ENCODE measurements at places on chromosomes 12 and 14.

- DNase-seq: no peak
Observed at GRCh38 chr12:110046451-110047187, 1.7 kb downstream of the C12orf76 start.

- no peak for DNase-seq
Observed at GRCh38 chr12:69999561-69999960, 174.5 kb downstream of the MYRFL start.

DNA sequence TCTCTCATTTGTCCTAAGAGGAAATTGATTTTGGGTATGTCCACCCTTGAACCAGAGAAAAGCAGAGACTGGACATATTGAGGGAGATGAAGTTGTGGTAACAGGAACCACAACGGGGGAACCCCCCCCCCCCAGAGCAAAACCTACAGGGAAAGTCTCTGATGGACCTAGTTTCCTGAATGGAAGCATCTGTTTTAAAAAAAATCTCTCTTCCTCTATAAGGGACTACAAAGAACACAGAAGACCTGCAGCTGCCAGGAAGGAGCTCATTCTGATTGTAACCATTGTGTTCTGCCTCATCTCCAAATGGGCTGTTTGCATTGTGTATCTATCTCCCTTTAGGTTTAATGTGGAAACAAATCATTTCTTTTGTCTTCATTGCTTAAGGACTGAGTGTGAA is 13.4 kb downstream of the C1S start:
- no peak for DNase-seq

- DNase-seq: peak; percentile 19
Observed at GRCh38 chr14:23910101-23910875, 43.3 kb upstream of the DHRS4 start.

DNA sequence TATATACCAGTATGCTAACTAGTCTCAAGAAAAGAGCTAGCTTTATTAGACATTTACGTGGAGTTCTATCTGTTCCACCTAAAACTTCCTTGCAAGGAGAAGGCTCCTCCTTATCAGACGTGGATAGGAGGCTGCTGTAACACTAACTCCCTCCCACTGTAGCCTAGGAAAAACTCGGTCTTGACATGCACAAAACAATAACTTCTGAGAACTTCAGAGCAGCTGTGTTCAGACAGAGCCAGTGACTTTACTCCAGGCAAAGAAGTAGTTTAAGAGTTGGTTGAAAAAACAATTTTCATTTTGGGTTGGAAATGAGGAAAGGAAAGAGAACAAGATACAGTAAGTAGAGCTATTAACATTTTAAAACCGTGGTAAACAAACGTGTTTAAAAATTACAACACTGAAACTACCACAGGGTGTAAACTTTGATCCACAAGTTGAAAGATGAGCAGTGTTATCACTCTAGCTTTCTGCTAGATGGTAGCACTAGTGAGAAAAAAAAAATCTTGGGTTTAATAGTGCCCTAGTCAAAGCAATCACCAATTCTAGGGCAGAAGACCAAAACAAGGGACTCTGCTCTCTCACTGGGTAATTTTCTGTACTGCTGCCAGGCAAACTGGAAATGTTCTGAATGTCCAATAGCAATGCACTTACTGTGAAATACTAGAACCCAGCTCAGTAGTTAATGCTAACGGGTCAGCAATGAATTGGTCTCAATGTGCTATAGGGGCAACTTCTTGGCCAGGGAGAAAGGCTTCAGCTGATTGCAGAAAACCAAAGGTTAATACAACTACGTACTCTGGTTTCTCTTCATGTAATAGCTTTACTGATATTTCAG is 2.4 kb downstream of the ATF7 start:
- DNase-seq: no peak

GRCh38 chr12:74250891-74251290 is 286.7 kb upstream of the ATXN7L3B start:
- no peak for DNase-seq

- DNase-seq: no peak
Observed at GRCh38 chr12:25293653-25294052, 42.9 kb upstream of the KRAS start.

DNA sequence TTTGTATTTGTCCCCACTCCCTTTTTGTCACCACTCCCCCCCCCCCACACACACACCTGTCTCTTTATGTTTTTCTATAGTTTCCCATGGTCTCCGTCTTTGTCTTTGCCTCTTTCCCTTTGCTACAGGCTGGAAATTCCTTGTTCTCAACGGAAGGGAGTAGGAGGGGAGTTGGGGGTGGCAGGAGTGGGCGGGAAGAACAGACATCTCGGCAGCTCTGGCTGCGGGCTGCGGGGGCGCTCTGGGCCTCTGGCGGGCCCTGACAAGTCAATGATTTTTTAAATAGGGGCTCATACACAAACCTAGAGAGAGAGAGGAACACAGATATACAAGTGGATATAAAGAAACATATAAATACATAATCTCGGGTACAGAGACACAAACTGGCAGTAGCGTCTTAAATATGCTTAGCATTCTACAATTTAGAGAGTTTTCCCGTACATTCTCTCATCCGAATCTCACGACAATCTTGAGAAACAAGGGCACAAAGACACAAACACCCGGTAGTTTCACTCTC is 2.4 kb upstream of the NAB2 start:
- DNase-seq: peak; percentile 69

DNA sequence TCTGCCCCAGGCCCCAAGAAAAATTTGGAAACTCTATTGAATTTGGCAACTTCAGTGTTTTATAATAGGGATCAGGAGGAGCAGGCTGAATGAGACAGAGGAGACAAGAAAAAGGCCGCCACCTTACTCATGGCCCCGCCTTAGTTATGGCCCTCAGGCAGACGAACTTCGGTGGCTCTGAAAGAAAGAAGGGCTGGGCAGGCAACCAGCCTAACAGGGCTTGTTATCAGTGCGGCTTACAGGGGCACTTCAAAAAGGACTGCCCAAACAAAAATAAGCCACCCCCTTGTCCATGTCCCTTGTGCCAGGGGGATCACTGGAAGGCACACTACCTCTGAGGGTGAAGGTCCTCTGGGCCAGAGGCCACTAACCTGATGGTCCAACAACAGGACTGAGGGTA is 146.3 kb upstream of the ATF7IP start:
- no peak for DNase-seq

DNA sequence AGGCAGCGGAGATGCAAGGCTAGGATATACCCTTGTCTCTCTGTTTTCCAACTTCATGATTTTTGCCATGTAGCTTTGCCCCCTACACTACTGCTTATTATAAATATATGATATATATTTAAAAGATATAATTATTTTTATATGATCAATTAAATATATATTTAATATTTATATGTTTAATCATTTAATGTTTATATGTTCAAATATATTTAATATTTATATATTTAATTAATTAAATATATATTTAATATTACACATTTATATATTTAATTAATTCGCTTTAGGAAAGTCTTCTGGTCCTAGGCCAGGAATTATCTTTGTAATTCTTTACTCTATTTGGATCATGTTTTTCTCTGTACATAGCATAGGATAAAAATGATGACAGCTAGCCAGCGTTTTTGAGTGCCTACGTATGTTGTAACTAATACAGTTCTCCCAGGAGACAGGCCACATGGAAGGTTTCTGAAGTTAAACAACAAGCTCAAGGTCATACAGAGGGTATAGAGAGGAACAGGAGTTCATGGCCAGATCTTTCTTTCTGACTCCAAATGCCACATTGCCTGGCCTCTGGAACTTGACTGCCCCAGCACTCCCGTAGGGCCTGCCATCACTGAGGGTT is 192.5 kb downstream of the KCNA5 start:
- no peak for DNase-seq

DNA sequence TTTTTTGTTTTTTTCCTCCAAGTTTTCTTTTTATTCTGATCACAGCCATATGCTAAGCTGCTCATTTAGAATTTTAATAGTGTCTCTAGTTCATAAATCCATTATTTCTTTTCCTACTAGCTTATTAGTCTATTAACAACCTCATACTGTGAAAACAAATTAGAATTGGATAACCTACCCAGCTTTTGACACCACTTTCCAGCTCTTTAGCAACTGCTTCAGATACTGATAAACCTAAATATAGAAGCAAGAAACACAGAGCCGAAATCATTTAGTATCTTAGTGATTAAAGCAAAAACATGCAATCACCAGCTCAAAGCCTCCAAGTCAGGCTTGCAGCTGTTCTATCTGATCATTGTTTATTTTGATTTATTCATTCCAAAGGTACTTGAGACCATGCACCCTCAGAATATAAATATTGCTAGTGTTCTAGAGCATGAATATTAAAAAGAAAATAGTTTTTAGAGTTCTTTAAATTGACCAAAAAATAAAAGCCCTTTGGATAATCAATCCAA is 121.5 kb downstream of the STXBP6 start:
- DNase-seq: no peak

- peak; percentile 22 for DNase-seq
Observed at GRCh38 chr14:24232645-24233537, at the start of gene GMPR2. Gene GMPR2, plus strand, starts transcription at chr14:24232929. Its CDS starts 325 bp downstream, at chr14:24233254.

- no peak for DNase-seq
Observed at GRCh38 chr14:38330275-38330674, 74.4 kb upstream of the CLEC14A start.

GRCh38 chr12:4829161-4829792 is 80.4 kb upstream of the KCNA1 start:
- no peak for DNase-seq

DNA sequence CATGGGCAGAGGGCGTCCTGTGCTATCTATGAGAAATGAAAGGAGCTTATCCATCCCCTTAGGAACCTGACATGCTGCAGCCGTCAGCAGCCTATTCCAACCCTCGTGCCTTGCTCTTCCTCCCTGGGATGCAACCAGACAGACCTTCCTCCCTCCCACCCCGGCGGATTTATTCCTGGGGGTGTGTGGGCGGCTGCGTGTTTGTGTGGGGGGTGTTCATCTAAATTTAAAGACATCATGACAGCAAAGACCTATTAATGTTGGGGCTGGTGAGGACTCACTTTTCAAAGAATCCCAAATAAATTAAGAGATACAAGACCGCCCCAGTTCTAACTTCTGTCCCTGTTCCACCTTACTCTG is 52.0 kb downstream of the WSCD2 start:
- no peak for DNase-seq

DNA sequence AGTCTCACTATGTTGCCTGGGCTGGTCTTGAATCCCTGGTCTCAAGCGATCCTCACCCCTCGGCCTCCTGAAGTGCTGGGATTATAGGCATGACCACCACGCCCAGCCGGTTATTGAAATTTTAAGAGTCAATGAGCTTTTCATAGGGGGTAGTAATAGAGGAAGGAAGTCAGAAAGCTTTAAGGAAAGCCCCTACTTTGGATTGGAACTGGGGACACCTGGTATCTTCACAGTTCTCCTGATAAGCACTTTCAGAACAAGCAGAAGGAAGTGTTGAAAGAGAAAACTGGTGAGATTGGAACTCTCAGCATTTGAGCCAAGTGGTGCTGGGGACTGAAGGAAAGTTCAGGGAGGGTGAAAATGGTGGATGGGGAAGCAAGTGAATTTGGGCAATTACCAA is 5.1 kb downstream of the SLC4A8 start:
- no peak for DNase-seq

GRCh38 chr14:37862263-37862662 is 266.8 kb downstream of the TTC6 start:
- no peak for DNase-seq

DNA sequence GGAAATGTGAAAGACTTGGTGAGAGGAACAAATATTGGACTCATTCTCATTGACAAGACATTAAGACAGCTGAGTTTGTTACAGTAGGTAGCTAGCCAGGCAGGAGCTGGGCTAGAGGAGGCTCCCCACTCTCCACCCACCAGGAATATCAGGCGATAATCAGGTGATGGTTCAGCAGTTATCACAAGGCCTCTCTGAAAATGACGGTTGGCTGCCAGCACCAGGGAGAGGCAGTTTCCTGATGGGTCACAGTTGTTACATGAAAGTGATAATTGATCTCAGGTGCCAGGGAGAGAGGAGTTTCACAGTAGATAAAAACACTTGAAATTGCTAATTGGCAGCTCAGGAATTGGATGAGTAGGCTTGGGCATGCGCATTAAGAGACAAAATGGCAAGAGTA is 116.5 kb downstream of the TMTC2 start:
- no peak for DNase-seq

GRCh38 chr12:57621497-57622292 is 10.5 kb downstream of the ARHGEF25 start:
- peak; percentile 73 for DNase-seq

DNA sequence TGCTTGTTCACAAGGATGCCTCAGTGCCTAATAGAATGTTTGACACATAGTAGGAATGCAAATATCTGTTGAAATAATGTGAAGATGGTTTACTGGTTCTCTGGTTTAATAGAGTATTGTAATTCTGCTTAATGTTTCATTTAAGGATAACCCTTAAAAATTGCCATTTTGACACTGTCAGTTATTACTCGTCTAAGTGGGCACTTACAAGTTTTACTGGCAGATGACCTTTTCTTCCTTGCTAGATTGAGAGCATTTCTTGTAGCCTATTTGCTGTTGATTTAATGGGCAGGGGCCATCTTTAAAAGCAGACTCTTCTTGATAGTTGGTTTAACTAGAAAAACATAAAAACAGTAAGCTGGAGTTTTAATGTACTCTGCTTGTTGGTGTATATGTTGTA is 1.9 kb downstream of the TMEM263 start:
- no peak for DNase-seq

GRCh38 chr12:117011988-117012805 is 87.0 kb downstream of the TESC start:
- no peak for DNase-seq

- DNase-seq: no peak
Observed at GRCh38 chr14:85883966-85884365, 354.0 kb downstream of the FLRT2 start.

DNA sequence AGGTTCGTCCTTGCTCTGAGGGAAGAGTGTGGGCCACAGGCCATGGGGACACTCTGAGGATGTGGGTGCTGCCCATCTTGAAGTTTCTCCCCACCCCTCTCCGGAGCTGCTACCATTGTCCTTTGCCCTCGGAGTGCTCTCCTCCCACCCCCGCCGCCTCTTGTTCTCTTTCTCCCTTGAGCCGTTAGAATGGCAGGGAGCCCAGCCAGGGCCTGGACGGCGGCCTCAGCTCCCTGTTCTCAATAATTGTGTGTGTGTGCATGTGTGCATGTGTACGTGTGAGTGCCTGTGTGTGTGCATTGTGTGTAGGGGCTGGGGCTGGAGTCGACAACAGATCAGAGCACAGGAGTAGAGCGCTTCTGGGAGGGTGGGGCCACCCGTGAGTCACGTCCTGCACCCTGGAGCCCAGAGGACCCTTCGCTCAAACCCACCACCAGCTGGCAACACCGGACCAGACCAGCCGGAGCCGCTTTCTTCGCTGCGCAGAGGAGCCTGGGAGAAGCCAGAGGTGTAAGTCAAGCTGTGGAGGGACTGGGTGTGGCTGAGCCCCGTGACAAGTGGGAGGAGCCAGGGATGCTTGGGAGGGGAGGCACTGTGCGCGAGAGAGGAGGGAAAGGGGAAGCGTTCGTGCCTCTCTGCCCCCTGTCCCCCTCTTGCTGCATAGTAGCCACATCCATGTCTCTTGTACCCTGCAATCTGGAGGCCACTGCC is 25.9 kb upstream of the KCNA5 start:
- no peak for DNase-seq

All from stimulated activated CD4-positive, alpha-beta T cell treated with anti-CD3 and anti-CD28 coated beads, Interleukin-2, amount 100 ng/mL, for 24 hours (primary cell).